ENCODE measurements at places on chromosomes 11 and 22.

DNA sequence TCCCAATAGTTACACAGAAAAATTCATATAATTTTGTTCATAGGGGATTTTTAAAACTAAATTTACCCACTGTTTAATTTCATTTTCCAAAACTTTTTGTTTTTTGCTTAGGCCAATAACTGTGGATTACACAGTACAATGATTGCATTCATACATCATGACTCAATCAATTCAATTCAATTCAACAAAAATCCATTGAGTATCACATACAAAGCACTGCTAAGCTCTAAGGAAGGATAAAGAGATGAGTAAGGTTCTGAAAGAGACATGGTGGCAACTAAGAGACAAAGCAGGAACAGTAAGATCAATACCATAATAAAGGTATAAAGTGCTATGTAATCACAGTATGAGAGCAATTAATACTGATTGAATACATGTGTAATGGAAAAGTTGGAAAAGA is 9.4 kb upstream of the LAYN start:
- no peak for DNase-seq

DNA sequence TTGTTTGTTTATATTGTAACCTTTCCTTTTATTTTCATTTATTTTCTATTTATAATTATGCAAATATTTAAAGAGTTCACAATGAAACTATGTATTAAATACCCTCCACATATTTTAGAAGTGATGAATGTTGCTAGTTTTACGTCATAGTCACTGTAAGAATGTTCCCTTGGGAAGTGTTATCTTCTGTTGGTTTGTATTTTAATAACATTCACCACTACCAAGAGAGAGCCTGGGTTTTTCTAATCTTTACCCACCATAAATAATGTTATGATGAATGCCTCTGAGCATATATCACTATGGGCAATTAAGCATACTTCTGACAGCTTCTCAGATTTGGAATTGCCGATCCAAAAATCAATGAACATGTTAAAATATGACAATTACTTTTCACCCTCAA is 80.7 kb downstream of the GGT1 start:
- DNase-seq: no peak

- no peak for DNase-seq
These were observed 2.3 kb downstream of the PMM1 start for GRCh38 chr22:41587347-41587723.

DNA sequence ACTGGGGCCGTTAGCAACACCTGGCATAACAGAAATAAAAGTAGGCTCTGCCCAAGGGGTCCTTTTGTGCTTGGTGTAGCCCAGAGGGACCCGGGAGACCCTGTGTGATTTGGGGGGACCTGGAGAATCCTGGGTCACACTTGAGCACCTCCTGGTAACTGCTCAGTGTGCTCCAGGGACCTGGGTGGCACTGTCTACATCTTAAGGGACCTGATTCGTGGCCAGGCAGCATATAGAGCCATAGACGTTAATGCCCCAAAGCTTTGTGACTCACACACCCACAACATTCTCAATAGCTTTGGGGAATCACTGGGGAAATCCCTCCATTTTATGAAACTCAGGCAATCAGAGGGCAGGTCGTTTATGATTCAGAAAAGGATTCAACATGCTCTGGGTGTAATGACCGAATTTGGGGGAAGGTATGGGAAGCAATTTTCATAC is 3.6 kb upstream of the IGF2 start:
- no peak for DNase-seq

DNA sequence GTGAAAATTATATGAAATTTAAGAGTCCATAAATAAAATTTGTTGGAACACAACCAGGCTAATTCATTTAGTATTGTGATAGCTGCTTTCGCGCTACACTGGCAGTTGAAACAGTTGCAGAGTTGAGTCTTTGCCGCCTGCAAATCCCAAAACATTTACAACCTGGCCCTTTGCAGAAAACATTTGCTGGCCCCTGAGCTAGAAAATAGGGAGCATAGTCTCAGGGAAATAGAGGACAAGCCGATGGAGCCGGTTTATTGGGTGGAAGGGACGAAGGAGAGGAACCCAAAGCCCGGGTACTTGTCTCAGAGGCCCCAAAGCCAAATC is 527 bp upstream of the SAC3D1 start:
- DNase-seq: no peak

GRCh38 chr22:36145881-36146280 is 14.7 kb downstream of the APOL3 start:
- no peak for DNase-seq

DNA sequence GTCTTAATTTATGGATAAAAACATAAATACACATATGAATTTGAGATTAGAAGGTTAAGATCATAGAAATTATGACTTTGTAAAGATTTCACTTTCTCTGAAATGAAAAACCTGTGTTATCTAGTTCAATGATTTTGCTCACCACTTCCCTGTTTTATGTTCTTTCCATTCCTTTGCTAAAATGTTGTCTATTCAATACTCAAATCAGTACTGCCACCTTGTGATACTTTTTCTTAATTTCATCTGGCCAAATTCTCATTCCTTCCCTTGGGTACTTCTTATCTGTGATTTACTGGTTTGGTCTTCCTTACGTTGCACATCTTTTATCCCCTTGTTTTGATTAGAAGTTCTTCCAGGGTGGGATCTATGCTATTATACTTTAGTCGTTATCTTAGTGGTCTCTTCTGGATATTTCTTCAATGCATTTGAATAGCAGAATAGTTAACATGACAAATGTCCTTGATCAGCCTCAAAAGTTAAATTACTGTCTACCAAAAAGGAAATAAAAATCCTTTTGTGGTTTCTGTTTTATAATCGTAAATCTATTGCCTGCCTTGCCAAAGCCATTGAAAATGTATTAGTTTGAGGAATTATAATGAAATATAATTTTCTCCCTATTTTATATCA is 197.0 kb downstream of the PGR start:
- DNase-seq: peak; percentile 41

DNA sequence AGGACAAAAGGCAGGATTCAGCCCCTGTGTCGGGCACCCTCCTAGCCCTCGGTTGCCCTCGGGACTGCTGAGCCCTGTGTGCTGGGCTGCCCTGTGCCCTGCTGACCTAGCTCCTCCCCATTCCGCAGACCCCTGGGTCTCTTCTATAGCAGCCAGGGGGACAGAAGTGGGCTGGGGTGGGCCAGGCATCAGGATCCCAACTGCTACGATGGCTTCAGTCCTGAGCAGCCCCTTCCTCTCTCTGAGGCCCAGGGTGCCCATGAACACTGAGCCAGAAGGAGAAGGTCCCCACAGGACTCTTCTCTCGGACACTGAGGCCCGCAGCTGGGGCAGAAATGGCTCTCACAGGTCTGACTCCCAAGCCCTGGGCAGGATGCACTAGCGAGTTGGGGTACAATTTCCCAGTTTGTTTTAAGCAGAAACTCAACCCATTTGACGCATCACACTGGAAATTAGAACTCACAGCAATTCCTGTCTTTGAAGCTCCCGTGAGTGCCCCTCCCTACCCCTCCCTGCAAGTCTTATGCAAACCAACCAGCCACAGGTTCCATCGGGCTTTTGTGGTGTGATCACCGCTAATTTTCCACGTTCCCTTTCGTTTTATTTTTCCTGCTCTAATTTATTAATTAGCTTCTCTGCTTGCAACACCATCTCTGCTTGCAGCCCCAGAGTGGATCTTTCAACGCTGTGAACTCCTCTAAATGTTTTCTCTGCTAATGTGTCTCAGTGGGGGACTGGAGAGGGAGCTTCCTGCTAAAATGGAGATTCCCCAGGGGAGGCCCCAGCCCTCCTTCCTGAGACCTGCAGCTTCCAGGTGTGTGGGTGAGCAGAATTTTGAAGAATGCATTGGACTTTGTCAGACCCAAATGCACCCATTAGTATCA is 56.7 kb downstream of the PHF21B start:
- no peak for DNase-seq

DNA sequence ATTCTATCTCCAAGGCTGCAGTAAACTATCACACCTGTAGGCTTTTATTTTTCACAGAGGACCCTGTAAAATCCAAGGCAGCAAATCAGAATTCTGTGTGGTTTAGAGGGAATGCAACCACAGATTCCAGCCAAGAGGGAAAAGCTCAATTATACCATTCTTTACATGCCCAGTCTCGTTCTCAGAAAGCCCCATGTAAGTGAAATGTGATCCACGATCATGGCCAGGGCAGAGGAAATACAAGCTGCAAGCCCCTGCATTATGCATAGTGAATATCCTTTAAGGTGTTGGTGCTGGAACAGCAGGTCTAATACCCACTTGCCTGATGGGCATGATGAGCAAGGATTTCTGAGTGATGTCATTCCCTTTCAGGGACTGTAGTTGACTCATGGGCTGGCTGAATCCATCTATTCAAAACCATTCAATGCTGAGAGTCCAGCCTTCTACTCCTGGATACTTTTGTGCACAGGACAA is 198.7 kb upstream of the MTMR2 start:
- DNase-seq: no peak

DNA sequence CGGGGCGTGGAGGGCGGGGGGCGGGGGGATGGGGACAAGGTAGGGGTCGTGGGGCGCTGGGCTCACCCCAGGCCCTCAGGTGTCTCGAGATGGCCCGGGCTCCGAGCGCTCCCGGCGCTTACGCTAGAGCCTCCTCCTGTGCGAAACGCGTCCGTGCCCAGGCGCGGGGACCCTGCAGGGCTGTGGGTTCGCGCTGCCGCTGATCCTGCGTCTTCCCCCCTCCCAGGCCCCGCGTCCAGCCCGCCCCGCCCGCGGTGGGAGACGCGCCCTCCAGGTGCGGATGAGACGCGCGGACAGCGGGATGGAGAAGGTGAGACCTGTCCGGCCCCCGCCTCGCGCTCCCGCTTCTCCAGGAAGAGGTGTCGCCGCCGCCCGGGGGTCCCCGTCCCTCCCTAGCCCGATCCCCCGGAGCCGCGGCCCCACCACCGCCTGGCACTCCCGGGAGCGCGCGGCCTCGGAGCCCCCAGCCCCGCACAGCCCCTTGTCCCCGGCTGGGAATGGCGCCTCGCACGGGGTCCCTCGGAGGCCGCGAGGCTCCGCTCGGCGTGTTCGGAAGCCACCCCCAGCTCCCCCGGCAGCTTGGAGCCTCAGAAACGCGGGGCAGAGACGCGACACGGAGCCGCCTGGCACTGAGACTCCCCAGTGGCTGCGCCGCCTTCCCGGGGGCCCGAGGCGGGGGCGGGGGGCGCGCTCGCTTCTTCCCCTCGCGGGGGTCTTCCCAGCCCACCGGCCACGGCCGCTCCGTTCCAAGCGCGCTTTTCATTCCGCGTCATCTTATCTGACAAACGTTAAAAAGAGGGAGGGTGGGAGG is 27.6 kb upstream of the TOLLIP start:
- no peak for DNase-seq

GRCh38 chr11:72072348-72072747 is 8.0 kb downstream of the NUMA1 start:
- DNase-seq: peak; percentile 80

DNA sequence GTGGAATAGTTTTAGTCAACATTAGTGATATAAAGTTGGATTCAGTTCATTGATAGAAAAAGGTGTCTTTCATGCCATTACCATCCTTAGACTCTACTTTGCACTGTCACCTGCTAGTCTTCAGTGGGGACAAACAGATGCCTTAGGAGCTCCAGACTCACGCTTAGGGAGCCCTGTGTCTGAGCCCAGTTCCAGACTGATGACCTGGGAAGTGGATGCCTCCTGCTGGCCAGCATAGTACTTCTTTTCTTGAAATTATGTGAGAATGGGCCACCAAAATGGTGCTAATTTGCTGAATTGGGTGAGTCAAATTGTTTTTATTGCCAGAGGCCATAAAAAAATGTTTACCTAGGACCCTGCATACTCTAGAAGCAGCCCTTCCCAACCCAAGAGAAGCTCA is 53.9 kb downstream of the NOX4 start:
- no peak for DNase-seq

- no peak for DNase-seq
These were observed 5.5 kb downstream of the EHD1 start for GRCh38 chr11:64872790-64873488.

GRCh38 chr11:111932611-111932950 is 4.6 kb upstream of the DIXDC1 start:
- no peak for DNase-seq

DNA sequence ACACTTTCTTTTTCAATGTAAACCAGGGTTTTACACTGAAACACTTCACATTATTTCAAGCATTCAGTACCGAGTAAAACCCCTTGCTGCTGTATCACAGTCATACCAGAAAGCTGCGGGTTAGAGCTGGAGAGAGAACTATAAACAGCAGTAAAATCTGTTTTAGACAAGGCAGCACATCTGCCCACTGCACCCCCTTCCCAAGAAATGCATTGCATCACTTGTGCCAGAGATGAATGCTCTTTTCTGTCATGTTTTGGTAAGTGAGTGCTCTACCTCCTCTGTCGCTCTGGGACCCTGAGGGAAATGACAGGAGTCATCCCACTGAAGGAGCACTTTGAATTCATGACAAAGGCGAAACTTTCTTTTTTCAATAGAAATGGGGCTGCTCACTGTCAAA is 107.2 kb downstream of the MAML2 start:
- no peak for DNase-seq

DNA sequence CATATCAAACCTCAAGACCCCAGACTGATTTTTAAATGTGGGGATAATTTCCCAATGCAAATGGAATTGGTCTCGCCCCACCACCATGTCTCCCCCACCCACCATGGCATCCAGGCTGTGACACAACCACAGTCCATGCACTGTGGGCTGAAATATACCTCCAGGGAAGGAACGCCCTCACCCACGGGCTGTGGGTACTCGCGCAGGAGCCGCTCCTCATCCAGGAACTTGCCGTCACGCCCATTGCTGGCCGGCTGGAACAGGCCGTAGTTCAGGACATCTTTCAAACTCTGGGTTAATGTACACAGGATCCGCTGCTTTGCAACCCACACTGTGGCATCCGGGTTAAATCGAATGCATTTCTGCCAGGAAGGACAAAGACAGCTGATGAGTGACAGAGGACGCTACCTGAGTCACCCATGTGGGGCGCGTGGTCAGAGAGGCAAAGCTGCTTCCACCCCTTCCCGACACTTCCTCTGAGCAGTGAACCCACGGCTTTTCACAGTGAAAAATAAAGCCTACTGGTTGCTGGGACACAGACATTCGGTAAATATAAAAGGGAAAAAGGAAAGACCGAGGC is 133.6 kb downstream of the SHANK2 start:
- no peak for DNase-seq

GRCh38 chr22:28123989-28124766 is 205.1 kb upstream of the PITPNB start:
- no peak for DNase-seq

- no peak for DNase-seq
These were observed 23.6 kb upstream of the FJX1 start for GRCh38 chr11:35594680-35595079.

GRCh38 chr11:27783701-27784355 is 83.6 kb upstream of the BDNF start:
- no peak for DNase-seq

- DNase-seq: no peak
These were observed 22.9 kb downstream of the RNF141 start for GRCh38 chr11:10518123-10518522.

- DNase-seq: no peak
These were observed 25.1 kb downstream of the SERPIND1 start for GRCh38 chr22:20798974-20799373.

Data from endothelial cell of umbilical vein (primary cell).